Stimulated activated CD8-positive, alpha-beta memory T cell treated with anti-CD3 and anti-CD28 coated beads, Interleukin-15, amount 100 ng/mL, for 1 hour (primary cell): ENCODE measurements at places on chromosomes 16 and 17.

- DNase-seq, result no peak
Observed at GRCh38 chr16:1674751-1675664, 3.1 kb upstream of the JPT2 start.

- no peak for DNase-seq
Observed at GRCh38 chr17:29093090-29093871, 50.3 kb downstream of the PIPOX start.

DNA sequence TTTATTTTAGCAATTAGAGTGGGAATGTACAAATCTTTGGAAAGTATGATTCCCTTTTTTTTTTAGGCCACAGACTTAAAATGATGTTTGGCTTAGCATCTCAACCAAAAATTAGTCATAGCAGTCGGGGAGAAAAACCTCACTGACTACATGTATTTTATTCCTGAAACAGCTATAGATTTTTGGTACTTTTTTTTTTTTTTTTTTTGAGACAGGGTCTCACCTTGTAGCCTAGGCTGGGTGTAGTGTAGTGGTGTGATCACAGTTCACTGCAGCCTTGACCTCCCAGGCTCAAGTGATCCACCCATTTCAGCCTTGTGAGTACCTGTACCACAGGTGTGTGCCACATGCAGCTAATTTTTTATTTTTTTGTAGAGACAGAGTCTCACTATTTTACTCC is 23.4 kb downstream of the RNFT1 start:
- DNase-seq, result no peak

- DNase-seq, result no peak
Observed at GRCh38 chr17:28370035-28370743, at the start of gene VTN. TSS of gene VTN (minus strand) at chr17:28370307. CDS start at chr17:28370203, 104 bp downstream.

GRCh38 chr17:80408872-80409271 is 6.1 kb upstream of the ENDOV start:
- DNase-seq, result no peak

DNA sequence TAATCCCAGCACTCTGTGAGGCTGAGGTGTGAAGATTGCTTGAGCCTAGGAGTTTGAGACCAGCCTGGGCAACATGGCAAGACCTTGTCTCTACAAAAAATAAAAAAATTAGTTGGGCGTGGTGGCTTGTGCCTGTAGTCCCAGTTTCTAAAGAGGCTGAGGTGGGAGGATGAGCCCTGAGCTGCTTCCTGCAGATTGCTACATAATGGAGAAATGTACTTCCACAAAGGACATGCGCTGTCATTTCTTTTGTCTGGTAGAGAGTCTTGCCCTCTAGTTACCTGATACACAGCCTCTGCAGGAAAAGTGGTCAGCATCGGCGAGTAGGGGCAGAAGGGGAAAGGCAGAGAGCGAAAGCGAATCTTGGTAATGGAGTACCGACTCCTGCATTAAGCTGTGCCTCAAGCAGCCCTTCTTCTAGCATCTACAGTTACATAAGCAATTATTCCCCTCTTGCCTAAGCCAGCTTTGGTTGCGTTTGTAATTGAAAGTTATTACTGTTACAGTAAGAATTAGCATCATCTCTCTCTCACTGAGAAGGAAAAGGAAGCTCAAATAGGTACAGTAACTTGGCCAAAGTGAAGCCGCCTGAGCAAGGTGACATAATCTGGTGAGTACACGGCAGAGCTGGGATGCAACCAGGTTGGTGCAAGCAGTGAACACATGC is 18.5 kb upstream of the GGA2 start:
- no peak for DNase-seq

- DNase-seq, result no peak
Observed at GRCh38 chr16:14562691-14563491, 67.2 kb downstream of the PARN start.

DNA sequence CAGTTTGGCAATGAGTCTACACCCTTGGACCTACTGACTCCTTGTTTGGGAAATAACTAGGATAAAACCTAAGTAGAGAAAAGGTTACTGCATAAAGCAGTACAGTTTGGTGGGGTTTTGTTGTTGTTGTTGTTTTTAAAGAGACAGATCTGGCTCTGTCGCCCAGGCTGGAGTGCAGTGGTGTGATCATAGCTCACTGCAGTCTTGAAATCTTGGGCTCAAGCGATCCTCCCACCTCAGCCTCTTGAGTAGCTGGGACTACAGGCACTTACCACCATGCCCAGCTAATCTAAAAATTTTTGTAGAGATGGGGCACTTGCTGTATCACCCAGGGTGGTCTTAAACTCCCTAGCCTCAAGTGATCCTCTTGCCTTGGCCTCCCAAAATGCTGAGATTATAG is 1.2 kb downstream of the PDP2 start:
- DNase-seq, result no peak

DNA sequence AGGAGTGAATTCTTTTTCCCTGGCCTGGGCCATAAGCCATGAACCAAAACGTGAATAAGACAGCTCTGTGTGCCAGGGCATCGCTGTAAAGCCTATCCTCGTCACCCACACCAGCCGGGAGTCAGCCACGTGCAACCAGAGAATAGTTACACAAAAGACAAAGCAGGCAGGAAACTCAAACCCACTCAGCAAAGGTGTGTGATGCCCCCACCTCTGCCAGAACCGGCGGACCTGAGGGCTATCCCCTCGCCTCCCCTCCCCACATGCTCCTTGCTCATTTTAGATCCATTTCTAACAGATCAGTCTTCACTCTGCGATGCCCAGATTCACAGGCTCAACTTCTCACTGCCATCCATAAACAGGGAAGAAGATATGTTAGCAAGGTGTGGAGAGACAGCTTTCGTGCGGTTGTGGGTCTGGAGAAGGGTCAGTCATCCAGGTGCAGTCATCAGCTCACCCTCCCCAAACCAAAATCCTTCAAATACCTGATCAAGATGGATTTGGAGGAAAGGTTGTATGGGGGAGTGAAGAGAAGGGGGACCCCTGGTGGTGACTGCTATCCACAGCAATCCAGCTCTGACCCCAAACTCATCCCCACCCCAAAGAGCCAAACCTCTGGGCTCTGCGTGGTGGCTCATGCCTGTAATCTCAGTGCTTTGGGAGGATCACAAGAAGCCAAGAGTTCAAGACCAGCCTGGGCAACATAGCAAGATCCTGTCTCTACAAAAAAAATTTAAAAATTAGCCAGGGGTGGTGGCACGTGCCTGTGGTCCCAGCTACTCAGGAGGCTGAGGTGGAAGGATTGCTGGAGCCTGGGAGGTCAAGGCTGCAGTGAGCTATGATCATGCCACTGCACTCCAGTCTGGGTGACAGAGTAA is 219.2 kb downstream of the C16orf78 start:
- no peak for DNase-seq

DNA sequence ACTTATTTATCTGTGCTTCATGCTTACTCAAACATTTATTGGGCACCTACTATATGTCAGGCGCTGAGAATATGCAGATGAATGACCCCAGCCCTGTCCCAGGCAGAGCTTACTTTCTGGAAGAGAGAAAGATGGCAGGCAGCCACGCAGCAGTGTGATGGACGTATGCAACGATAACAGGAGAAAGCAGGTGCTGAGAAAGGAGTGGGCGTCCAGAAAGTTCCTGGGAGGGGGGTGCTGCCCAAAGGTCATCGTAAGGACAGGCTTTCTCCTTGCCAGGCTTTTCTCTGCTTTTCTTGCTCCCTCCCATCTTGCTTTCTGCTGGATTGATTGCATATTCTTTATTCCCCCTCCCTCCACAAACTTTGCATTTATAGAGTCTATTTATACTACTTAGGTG is 124.5 kb downstream of the GAS7 start:
- DNase-seq, result no peak

DNA sequence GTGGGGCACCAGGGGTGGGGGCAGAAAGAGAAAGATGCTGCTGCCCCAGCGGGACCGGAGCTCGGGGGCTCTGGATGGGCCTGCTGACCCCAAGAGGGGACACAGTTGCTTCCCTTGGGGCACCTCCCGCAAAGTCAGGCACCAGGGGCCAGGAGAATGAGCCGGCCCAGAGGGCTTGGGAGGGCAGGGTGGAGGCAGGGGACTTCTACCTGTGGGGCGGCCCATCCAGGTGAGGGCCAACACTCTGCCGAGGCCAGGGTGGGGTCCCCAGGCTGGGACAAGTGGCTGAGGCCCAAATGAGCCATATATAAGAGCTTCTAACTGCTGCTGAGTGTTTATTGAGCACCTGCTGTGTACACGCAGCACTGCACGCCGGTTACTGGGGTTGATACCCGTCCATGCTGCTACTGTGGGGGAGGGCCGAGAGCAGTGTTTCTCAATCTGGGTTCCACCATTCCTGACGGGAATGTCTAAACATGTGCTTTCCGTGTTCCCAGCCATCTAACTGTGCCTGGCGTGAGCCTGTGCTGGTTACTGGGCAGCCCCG is 211.7 kb upstream of the GSE1 start:
- no peak for DNase-seq

- DNase-seq, result no peak
Observed at GRCh38 chr16:19704321-19705145, 13.5 kb downstream of the KNOP1 start.

DNA sequence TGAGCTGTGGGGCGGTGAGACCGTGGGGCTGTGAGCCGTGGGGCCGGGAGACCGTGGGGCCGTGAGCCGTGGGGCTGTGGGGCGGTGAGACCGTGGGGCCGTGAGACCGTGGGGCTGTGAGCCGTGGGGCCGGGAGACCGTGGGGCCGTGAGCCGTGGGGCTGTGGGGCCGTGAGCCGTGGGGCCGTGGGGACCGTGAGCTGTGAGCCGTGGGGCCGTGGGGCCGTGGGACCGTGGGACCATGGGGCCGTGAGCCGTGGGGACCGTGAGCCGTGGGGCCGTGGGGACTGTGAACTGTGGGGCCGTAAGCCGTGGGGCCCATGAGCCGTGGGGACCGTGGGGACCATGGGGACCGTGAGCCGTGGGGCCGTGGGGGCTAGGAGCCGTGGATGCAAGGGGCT is 24.6 kb upstream of the PVALEF start:
- DNase-seq, result no peak

- no peak for DNase-seq
Observed at GRCh38 chr16:2825049-2825742, 4.9 kb upstream of the ZG16B start.

DNA sequence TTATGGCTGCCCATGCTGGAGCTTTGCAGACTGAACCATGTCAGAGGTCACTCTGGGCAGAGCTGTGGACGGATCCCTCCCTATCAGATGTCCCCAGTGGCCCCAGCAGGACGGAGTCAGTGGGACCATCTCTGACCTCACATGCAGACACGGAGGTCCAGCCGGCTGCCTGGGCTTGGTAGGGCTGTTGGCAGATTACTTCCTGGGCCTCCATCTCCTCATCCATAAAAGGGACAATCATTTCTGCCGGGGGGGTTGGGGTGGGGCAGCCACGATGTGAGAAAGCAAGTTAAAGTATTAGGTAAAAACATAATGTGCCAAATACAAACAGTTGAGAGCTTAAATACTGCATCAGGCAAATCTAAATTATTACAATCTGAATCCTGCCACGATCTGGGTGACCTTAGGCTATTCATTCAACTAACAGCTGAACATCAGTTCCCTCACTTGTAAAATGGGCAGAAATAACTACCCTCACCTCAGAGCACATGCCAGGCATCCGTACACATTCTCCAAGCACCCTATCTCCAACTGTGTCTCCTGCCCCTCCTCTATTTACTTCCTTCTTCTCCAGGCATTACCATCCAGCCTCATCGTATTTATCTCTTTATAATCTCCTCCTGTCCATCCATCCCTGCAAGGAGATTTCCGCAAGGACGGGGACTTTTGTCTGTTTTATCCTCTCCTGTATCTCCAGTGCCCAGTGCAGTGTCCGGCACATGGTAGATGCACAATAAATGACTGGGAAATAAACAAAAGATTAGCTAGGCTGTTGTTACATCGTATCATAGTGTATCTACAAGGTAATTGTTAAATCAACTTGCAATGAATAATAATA is 192.3 kb upstream of the FOXF1 start:
- no peak for DNase-seq

DNA sequence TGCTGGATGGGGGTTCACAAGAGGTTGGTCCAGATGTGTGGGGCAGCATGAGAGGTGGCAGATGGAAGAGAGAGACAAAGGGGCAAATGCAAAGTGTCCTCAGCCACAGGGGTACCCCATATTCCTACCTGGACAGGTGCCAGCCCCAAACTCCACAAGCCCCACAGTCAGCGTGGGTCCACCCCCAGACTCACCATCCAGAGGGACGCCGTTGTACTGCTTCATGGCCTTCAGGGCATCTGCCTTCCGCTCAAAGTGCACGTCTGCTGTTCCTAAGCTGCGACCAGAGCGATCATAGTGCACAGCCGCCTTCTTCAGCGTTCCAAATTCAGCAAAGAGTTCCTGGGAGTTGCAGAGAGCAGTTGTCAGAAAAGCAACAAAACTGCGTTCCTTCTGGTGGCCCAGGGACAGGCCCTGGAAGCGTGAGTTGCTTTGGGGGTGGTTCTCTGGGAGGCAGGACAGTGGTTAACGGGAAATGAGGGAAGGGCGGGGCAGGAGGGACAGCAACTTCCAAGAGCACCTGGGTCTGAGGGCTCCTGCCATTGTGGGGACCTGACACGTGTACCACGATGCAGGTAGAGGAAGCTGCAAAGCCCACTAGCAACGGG is 2.3 kb downstream of the ALYREF start:
- DNase-seq, result no peak

GRCh38 chr17:43579566-43580140 is 33.5 kb upstream of the ETV4 start:
- DNase-seq, result no peak

- no peak for DNase-seq
Observed at GRCh38 chr17:29659155-29659554, 36.4 kb upstream of the CORO6 start.

- DNase-seq, result peak; percentile 80
Observed at GRCh38 chr16:637081-638018, 1.2 kb upstream of the METTL26 start.

- no peak for DNase-seq
Observed at GRCh38 chr17:56838687-56839086, 4.7 kb downstream of the DGKE start.

DNA sequence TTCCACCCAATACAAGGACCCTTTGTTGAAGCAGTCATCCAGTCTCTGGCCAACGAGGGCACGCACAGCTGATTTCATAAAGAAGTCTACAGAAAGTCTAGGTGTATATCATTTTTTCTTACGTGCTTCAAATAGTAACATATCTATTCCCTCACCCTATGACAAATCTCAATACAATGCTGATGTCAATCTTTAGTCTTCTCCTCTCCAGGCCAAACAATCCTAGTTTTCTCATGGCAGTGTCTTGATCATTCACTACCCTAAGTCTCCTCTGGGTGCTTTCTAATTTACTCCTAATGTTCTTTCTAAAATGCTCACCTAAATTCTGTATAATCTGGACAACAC is 92.6 kb downstream of the CACNG1 start:
- DNase-seq, result no peak
